HEK293T (cell line): ENCODE measurements at places on chromosomes 6 and 20.
A peak's percentile ranks its signal among the peaks of the same experiment; 100 is the strongest.

DNA sequence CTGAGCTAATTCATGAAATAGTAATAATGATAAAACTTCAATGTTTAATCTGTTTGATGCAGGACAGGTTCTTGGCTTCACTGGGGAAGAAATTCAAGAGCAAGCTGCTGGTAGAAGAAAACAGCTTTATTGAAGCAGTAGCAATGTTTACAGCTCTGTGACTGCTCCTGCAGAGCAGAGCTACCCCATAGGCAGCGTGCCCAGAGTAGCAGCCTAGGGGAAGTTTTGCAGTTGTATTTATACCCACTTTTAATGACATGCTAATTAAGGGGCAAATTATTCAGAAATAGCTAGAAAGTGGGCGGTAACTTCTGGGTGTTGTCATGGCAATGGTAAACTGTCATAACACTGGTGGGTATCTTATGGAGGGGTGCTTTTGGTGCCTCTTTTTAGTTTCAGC is 518.0 kb downstream of the RFPL4B start:
- no peak for DNase-seq

DNA sequence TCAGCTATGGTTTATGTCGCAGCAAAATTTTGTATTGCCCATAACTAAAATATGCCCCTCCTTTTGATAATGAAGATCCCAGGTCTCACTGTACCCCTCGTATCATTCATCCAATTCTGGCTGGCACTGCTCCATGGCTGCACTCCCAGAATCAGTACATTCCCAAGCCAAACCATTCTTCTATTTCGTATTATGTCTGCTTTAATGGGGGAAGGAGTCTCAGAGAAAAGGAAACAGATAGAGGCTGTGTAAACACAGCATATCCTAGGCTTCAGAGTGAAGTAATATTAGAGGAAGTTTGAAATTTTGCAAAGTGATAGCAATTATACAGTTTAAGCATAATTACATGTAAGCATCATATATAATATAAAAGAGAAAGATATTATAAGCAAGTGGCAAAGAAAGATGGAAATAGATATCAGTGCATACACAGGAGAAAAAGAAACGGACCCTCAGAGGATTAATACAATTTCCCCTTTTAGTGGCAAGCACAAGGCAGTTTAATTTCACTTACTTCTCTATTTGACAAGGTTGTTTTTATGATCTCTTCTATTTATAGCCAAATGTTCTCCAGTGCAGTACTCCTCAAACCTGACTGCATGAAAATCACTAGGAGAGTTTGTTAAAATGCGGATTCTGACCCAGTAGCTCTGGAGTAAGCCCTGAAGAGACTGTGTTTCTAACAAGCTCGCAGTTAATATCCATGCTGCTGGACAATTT is 56.5 kb upstream of the TENT5A start:
- no peak for DNase-seq

- peak; percentile 34 for DNase-seq
These were observed 59.3 kb upstream of the STMND1 start for GRCh38 chr6:17042422-17043147.

DNA sequence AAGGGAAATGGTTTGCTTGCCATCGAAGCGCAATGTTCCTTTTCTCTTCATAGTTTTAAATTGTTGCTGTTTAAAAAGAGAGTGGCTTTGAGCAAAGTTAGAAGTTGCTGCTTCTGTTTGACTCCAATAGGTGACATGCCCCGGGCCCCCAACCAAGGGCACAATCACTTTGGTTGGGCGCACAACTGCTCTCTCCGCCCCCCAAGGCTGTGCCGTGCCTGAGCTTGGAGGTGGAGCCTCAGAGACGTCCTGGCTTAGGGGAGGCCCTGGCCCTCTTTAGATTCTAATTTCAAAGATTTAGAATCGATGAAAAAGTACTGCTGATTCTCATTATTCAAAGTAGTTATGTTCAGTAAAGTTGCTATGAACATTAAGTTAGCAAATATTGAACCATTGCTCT is 725.9 kb downstream of the COL12A1 start:
- no peak for DNase-seq

DNA sequence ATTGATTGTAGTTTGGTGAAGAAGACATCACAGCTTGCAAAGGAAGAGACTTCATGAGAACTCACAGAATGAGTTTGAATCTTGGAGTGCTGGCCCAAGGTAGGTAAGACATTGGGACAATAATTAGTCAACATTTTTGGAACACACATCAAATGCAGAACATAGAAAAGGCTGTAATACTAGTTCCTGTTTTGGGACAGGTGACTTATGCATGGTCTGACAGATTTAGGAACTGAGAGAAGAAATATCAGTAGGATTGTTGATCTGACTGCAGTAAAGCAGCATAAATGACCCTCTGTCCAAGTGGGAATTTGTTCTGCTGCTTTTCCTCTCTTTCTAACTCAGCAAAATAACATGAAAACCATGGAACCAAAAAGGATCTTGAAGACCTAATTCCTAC is 102.3 kb upstream of the MAP3K7 start:
- DNase-seq = no peak

DNA sequence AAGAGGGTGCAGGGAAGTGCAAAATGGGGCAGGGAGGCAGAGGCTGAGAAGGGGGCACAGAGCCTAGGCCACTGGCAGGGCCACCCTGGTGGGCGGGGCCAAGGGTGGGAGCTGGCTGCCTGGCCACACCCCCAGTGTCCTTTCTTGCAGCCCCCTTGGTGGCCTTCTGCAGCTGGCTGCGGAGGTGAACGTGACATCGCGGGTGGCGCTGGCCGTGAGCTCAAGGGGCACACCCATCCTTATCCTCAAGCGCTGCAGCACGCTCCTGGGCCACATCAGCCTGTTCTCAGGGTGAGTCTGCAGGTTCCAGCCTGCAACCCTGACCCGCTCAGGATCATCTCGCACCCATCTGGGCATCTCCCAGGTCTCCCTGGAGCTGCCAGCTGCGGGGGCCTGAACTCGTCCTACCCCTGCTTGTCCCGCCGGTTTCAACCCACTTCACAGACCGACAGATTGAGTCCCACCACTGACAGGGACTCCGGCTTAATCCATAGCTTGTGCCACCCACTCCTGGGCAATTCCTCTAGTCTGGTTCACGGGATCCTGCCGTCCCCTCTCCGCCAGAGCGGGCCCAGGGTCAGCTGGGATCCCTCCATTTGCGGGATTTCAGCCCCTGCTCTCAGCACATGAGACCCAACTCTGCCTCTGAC is 6.2 kb downstream of the BPIFB3 start:
- DNase-seq = no peak

- peak; percentile 31 for DNase-seq
These were observed 339.6 kb downstream of the ARHGAP18 start for GRCh38 chr6:129370268-129370916.

- DNase-seq = no peak
These were observed 147.2 kb upstream of the AKAP12 start for GRCh38 chr6:151092591-151092990.
